DMS79 treated with DMSO at 0.1 percent for 48 hours (cell line): ENCODE measurements at places on chromosomes 12 and 14.

DNA sequence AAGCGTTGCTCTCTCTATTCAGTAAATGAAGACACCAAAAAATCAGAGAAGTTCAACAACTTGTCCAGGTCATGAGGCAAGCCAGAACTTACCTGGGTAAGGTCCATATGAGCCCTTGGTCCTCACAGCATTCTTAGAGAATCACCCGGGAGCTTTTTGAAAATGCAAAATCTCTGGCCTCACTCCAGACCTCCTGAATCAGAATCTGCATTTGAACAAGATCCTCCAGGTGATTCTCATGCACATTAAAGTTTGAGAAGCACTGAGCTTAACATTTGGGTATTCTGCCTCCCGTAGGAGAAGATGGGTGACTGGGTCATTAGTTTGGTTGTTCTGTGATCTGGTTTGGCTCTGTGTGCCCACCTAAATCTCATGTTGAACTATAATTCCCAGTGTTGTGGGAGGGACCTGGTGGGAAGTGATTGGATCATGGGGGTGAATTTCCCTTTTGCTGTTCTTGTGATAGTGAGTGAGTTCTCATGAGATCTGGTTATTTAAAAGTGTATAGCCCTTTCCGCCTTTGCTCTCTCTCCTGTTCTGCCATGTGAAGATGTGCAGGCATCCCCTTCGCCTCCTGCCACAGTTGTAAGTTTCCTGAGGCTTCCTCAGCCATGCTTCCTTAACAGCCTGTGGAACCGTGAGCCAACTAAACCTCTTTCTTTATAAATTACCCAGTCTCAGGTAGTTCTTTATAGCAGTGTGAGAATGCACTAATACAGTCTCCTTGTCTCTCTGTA lies 221.2 kb downstream of the RAD51B start:
- no peak for DNase-seq

- no peak for DNase-seq
Measured at GRCh38 chr12:72074956-72075355, 136.3 kb downstream of the TPH2 start.

DNA sequence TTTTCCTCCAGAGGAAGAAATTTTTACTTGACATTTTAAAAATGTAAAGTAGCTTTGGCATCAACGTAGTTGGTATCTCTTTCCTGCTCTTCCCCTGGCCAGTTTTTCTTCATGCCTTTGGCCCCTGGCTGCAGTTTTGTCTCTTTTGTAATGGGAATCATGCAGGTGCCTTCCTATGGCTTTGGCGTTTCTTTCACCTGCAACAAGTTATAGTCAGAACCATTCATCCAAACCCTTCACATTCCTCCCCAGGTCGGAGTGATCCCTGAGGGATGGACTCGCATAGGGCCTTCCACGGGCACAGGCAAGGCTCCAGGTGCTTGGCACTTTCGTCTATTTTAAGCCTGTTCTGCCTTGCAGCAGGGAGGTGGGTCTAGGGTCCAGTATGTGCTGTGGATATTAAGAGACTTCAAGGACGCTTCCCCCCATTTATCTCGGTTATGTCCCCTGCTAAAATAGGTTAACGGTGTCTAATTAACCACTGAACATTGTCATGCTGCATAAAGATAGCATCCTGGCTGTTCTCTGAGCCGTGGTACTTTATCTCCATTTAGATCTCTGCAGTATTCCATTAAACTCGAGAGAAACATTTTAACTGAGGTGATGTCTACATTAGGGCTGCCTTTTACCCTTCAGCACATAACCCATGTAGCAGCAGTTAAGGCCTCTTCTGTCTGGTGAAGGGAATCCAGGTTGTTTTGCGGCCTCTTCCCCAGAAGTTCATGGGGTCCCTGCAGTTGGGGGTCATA lies 66.3 kb downstream of the IFT43 start:
- DNase-seq = no peak

DNA sequence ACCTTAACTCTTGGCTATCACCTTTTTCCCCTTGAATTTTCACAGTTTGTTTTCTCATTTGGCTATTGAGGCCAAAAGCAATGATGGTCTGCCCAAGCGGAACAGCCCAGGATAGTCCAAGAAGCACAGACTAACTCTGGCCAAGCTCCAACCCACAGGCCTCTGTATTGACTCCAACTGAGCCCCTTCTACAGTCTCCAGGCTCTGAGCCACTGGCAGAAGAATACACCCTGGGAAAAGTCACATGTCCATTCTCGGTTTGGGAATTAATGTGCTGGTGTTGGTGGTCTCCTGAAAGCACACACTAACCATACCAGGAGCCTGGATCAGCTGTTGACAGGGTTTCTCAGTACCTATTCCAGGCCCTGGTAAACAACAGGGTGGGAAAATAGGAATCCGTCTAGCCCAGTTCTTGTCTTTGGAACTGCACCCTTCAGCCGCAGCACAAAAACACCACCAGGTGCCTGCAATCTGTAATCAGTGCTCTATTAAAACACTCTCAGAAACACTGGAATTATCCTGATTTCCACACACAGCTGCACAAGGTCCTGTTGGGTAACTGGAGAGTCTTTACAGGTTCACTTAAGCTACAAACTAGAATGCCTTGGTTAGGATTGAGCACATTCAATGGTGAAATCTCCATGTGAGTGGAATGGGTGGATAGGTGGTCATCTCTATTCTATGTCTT lies 63.6 kb downstream of the STXBP6 start:
- DNase-seq = peak; percentile 98

DNA sequence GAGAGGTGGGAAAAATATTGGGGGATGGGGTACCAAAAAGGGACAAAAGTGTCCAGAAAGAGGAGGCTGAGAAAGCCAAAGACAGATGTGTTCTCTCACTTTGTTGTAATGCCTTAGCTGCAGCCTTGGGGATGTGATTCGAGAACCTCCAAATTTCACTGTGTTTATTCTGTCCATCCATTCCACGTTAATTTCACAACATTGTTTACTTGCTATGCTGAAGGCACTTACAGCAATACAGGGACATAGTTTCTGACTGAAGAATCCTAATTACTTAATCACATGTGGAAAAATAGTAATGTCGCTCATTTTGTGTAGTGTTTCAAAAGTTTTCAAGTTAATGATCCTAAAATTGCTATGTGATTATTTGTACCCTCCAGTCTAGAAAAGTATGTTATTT lies 146.2 kb upstream of the SLC38A2 start:
- no peak for DNase-seq

GRCh38 chr12:17110316-17110715 lies 504.4 kb upstream of the LMO3 start:
- DNase-seq = no peak
